ENCODE measurements at places on chromosomes 5 and 9.

DNA sequence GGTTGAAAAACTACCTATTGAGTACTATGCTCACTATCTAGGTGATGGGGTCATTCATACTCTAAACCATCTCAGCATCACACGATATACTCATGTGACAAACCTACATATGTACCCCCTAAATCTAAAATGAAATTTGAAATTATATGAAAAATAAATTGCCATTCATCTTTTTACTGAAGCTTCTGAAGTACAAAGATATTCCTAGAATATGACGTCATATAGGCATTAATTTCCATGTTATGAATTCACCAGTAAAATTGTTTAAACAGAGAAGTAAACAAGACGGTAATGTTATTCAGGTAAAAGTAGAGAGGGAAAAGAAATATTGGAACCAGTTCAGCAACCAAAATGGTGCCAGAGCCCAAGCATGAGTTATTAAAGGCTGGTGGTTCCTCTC, 173.0 kb downstream of the MRPS30 start:
- no peak for DNase-seq

- no peak for DNase-seq
Observed at GRCh38 chr5:179265514-179266290, 79.6 kb downstream of the ADAMTS2 start.

DNA sequence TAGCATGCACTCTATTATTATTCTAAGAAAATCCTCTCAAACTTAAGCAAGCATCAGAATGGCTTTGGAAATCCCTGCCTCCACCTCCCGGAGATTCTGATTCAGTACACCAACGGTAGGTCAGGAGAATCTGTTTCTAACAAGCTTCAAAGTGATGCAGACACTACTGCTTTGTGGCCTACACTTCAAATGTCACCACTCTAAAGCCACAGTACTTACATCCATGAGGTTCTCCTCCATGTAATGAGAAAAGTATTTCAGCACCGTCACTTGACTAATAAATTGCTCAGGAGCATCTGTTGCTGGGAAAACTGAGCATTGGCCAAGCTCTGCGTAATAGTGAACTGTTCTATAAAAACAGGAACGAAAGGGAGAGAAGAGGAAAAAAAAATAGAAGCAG, 4.8 kb downstream of the PLK2 start:
- DNase-seq = no peak

DNA sequence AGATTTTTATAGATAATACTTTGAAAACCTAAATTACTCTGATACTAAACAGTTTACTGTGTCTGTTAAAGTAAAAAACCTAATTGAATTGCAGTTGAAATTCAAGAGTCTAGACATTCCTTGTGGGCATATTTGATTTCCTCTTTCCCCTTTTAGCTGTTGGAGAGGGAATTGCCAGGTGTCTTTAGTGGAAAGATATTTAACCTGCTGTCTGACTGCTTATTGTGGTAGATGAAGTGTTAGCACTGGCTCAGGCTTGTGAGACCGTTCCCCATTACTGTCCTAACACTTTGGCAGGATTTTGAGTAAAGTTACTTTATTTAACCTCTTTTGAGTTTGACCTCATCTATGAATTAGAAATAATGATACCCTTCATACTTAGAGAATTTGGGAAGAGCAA, 16.4 kb downstream of the MAP3K1 start:
- no peak for DNase-seq

GRCh38 chr9:105693435-105694189, 729 bp upstream of the TMEM38B start:
- DNase-seq = no peak

DNA sequence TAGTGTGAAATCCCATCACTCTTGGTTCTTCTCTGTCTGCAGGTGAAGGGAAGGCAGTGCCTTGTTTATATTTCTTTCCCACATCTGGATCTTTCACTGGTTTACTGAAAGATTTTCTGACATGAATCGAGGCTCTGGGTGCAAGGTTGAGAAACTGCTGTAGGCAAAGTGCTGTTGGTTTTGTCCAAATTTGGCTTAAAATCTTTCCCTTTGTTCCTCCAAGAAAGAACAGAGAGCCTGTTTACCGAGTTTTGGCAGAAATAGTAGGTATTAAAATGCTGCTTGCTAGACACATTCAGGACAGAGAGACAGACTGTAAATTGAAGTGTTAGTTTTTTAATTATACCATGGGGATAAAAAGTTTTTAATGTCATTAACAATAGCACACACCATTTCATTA, 21.5 kb downstream of the SKP2 start:
- DNase-seq = no peak

- DNase-seq = no peak
Observed at GRCh38 chr9:70192707-70193106, 66.1 kb upstream of the SMC5 start.

- no peak for DNase-seq
Observed at GRCh38 chr5:89707891-89708290, 701.7 kb downstream of the CETN3 start.

DNA sequence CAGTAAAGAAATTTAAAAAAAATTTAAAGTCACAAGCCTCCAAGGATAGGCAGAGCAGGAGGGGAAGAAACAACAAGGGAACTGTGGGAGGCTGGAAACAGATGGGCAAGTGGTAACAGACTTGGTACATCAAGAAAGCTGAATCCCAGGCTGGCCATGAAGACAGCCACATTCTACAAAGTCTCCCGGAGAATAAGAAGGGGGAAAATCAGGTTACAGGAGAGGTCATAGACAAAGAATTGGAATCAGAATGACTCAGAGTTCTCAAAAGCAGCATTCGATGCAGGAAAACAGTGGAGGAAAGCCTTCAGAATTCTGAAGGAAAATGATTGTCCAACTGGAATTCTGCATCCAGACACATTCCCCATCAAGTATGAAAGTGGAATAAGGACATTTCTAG, 129.7 kb downstream of the ADAMTS2 start:
- DNase-seq = no peak

DNA sequence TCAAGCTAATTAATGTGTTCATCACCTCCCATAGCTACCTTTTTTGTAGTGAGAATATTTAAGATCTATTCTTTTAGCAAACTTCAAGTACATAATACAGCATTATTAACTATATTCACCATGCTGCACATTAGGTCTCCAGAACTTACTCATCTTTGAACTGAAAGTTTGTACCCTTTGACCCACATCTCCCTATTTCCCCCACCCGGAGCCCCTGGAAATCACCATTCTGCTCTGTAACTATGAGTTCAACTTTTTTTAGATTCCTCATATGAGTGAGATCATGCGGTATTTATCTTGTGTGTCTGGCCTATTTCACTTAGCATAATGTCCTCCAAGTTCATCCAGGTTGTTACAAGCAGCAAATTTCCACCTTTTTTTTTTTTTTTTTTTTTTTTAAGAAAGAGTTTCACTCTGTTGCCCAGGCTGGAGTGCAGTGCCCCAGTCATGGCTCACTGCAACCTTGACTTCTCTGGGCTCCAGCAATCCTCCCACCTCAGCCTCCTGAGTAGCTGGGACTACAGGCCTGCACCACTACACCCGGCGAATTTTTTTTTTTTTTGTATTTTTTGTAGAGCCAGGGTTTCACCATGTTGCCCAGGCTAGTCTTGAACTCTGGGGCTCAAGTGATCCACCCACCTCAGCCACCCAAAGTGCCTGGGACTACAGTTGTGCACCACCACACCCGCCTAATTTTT, 100.4 kb upstream of the SAP30L start:
- no peak for DNase-seq

GRCh38 chr5:115494570-115495289, 49.8 kb downstream of the FEM1C start:
- DNase-seq = no peak

GRCh38 chr5:36778336-36778735, 98.2 kb upstream of the NIPBL start:
- no peak for DNase-seq

GRCh38 chr5:98605426-98605825, 168.0 kb upstream of the RGMB start:
- no peak for DNase-seq

- DNase-seq = no peak
Observed at GRCh38 chr9:131125038-131125287, 423 bp upstream of the NUP214 start.

GRCh38 chr5:77492653-77493000, 511 bp upstream of the WDR41 start:
- no peak for DNase-seq

- DNase-seq = no peak
Observed at GRCh38 chr5:124843596-124843899, 97.1 kb upstream of the ZNF608 start.

DNA sequence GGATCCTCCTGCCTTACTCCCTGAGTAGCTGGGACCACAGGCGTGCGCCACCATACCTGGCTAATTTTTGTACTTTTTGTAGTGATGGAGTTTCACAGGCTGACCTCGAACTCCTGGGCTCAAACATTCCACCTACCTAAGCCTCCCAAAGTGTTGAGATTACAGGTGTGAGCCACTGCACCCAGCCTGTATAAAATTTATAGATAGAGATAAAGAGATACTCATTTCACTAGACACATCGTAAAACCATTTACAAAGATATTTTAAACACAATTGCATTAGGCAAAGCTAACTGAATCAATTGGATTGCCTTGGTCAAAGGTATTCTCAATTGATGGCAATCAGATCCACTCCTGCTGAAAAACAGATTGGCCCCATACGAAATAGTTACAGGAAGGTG, 52.0 kb downstream of the PDE6A start:
- no peak for DNase-seq

Data from stimulated activated CD8-positive, alpha-beta memory T cell treated with anti-CD3 and anti-CD28 coated beads, Interleukin-7, amount 100 ng/mL, for 48 hours (primary cell).